ENCODE measurements at places on chromosomes 13 and 19. TPM values are rescaled to one million over a fixed set of nuclear protein-coding genes. Genes with fewer than 3 reads are reported as not detected.

Gene UHRF1
- polyA plus RNA-seq: 4.3 TPM

GRCh38 chr13:112723771-112724170, 33.9 kb downstream of the ATP11A start:
- DNase-seq: no peak

GRCh38 chr13:26864576-26864975, 104.0 kb upstream of the GPR12 start:
- DNase-seq: no peak

GRCh38 chr13:42068886-42069285, 20.4 kb downstream of the DGKH start:
- no peak for DNase-seq

DNA sequence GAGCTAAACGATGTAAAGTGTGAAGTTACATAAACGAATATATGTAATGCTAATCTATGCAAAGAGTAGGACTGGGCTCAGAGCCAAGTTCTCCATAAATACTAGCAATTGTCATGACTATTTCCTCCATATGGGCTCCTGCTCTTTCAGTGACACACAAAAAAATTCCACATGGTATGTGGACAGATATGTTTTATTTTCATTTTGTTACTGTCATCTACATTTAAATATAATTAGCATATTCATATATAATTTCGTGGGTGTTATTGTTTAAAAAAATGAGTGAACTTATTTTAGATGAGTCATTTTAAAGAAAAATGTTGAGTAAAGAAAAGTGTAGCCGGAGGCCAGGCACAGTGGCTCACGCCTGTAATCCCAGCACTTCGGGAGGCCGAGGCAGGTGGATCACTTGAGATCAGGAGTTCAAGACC, 5.0 kb upstream of the IGSF23 start:
- no peak for DNase-seq

All from thymus (tissue), 14 donors.